ENCODE measurements at places on chromosomes 11 and 22.

GRCh38 chr11:31720671-31721365 is 90.3 kb downstream of the PAX6 start:
- no peak for DNase-seq

- DNase-seq, result no peak
Observed at GRCh38 chr22:20646415-20646814, 127.5 kb upstream of the SERPIND1 start.

DNA sequence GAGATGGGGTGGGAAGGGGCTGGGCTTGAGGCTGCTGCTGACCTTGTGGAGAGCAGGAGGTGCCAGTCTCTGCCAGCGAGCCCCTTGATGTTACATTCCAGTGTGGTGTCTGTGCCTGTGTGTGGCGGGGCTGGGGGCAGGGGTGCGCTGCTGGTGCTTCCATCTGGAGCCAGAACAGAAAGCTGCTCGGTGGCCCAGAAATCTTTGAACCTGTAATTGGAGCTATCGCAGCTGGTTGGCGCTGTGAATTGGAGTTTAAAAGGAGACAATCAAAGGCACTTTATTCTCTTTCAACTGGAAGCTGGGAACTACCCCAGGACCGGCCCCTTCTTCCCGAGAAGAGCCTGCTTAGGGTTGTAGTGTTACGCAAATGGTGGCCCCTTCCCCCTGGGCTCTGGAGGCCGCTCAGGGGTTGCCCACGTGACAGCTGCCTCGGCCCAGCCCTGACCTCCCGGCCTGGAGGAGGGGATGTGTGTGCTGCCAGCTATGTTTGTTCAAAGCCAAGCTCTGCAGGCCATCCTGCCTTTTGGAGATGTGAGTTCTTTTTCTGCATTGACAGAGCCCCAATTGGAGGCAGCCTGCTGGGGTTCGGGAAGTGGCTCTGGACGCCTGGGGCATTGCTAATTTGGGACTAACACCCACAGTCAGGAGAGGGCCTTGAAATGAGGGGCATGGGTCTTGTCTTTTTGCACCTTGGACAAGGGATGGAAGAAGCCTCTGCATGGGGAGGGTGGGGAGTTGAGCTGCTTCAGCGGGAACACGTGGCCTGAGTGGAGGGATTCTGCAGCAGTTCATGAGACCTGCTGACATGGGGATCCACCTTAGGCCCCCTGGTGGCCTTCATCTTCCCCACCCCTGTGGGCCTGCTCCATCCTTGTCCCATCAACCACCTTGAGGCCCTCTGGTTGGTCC is 14.0 kb upstream of the ARSA start:
- no peak for DNase-seq

DNA sequence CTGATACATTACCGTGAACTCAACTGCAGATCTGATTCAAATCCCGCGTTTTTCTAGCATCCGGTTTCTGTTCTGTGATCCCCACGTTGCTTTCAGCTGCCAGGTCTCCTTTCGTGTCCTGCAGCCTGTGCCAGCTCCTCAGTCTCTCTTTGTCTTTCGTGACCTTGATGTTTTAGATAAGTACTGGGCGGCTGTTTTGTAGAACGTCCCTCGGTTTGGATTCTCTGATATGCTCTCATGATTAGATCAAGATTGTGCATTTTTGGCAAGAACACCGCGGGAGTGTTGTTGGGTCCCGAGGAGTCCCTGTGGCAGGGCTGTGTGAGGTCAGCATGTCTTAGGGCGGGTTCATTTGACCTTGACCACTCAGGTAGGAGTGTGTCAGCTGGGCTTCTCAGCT is 38.6 kb downstream of the KCNQ1 start:
- DNase-seq, result no peak

GRCh38 chr11:6604081-6604626 is 580 bp downstream of the ILK start:
- DNase-seq, result peak; percentile 33

DNA sequence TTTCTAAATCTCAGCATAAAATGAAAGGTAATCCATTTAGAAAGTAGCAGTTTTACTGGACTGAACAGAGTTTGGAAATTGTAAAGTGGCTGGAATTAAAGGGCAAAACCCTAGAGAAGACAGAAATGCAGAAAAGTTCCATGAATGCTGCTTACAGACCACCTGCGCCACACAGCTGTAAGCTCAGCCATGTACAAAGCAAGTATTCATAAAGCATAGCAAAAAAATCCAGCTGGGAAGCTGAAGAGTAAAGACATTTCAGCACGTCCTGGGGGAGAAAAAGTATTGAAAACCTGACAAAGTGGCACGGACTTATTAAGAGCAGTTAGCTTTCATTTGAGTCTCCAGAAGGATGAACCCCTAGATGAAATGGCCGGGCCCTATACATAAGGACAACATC is 220.1 kb upstream of the CNTN5 start:
- no peak for DNase-seq

GRCh38 chr11:8259306-8259959 is 4.2 kb downstream of the LMO1 start:
- no peak for DNase-seq

DNA sequence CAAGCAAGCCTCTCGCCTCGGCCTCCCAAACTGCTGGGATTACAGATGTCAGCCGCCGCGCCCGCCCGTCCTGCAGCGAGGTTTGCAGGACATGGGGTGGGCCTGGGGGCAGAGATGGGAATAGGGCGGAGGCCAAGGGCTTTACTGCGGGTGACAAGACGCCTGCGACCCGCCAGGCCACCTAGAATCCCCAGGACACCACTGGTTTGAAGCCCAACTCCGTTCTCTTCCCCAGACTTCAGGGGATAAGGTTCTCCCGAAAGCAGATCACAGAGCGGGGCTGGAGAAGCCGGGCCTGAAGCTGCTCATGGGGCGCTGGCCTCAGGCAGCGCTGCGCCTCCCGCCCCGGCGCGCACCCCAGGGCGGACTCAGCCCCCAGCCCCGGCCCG is 354 bp downstream of the POLR2L start:
- DNase-seq, result no peak

- DNase-seq, result no peak
Observed at GRCh38 chr11:127818625-127819024, 768.7 kb downstream of the ETS1 start.

- DNase-seq, result no peak
Observed at GRCh38 chr11:15839061-15839460, 517.3 kb downstream of the SOX6 start.

DNA sequence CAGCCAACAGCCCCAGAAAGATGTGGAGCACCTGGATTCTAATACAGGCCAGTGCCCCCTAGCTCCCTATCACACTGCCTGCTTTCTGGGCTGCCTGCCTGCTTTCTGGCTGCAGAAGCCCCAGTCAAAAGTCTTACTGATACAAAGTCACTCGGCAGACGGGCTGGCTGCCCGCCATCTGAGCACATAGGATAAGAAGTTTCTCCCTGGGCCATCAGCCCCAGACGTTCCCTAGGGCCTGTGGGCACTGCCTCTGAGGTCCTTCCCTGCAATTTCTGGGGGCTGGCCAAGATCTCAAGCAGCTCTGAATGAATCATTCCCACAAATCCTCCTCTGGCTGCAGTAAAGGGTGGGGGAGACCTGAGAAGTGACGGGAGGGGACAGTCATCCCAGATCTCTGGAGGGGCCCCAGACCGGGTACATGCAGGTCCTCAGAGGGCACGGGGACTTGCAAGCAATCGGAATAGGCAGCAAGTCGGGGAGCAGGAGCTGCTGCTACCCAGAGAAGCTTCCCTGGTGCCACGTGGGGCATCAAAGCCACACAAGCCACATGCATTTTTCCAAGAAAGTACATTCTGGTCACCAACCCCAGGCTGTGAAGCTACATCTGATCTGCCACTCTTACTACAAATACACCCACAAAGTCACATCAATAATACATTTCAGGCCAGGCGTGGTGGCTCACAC is 4.7 kb downstream of the TPST2 start:
- DNase-seq, result no peak

DNA sequence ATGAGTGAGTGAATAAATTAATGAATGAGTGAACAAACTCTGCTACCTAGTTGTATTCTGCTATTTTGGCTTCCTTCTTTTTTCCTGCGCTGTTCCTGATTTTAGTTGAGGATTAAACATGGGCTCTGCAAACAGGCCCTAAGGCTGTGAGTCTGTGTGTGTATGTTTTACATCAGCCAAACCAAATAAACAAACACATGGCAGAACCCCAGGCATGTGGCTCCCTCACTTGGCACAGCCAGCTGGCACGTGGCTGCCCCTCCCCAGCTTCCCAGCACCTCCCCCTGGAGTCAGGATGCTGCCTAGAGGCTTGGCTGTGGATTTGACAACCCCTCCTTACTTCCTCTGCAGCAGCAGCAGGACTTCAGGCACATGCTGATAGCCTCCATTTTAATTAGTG is 593.2 kb downstream of the INSC start:
- DNase-seq, result no peak

DNA sequence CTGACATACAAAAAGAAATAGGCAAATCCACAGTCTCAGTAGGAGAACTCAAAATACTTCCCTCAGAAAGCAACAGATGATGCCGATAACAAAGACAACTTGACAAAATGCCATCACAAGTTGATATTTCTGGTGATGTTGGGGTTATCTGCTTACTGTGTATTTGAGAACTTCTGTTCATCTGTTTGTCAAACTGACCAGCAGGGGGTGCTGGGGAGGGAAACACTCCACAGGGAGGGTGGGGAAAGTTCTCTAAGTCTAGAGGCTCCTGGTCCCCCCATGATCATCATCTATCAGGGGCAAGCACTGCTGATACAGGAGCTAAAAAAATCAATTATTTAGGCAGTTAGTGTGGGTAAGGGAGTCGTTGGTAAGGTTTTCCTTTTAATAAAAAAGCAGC is 19.2 kb downstream of the GLYATL1 start:
- DNase-seq, result peak; percentile 18

DNA sequence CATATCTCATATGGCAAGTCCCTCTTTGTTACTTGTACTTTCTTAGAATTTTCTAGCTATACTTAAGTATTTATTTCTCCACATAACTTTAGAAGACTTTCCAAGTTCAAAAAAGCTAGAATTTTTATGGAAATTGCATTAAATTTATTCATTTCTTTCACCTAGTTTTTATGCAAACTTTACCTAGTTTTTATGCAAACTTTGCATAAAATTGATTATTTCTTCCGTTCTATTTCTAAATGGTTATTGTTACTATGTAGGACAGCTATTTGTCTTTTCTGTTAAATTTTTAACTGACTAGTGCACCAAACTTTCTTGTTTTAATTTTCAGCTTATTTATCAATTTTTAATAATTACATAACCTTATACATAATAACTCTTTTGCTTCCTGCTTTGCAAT is 3.2 kb upstream of the CREBZF start:
- DNase-seq, result no peak

DNA sequence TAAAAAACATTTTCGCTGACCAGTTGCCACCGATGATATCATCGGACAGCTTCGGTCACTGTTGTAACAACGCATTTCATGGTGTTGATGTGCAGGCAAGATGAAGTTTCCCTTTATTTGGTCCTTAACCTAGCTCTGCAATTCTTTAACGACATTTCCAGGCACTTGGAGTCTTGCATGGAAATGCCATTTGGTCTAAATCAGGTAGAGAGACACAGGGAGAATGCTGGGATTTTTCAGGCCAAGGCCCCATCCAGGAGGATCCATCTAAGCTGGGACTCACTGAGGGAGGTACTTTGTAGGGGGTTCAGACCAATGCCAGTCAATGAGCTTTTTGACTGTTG is 121.5 kb upstream of the RCN1 start:
- DNase-seq, result no peak

- DNase-seq, result no peak
Observed at GRCh38 chr11:103749158-103749557, 287.3 kb upstream of the DDI1 start.

DNA sequence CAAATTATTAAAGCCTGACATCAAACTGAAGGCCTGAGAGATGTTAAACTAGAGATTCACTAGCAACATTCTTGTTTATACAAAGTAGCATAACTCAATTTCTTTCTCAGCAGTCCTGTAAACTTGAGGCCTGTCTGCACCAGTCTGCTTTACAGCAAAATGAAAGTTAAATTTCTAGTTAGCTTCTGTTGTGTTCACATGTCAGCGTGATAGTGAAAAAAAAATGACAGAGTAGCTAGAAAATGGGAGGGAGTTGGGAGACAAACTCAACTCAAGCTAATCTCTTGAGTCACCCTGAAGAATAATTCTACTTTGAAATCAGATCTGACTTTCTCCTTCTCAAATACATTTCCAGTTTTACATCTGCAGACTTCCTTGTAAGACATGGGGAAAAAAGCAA is 6.5 kb downstream of the RBFOX2 start:
- DNase-seq, result no peak

DNA sequence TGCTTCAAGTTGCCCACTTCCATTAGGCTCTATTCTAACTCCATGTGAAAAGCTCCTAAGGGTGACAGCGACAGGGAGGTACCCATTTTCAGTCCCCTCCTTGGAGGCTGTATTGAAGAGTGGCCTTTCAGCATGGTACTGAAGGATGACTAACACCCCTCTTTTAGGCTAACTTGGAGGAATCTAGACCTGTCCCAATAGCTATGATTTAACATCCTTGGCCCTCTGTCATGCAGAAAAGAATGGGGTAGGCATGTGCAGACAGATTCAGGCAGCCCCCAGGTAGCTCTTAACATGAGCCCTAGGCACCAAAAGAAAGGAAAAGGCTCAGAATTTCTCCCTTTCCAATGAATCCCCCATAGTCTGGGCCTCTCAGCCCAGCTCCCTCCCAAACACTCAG is 89.3 kb upstream of the AMOTL1 start:
- DNase-seq, result no peak

- DNase-seq, result no peak
Observed at GRCh38 chr22:40694411-40694810, 15.1 kb downstream of the MCHR1 start.

GRCh38 chr22:46769191-46769675 is 6.8 kb downstream of the TBC1D22A start:
- no peak for DNase-seq

DNA sequence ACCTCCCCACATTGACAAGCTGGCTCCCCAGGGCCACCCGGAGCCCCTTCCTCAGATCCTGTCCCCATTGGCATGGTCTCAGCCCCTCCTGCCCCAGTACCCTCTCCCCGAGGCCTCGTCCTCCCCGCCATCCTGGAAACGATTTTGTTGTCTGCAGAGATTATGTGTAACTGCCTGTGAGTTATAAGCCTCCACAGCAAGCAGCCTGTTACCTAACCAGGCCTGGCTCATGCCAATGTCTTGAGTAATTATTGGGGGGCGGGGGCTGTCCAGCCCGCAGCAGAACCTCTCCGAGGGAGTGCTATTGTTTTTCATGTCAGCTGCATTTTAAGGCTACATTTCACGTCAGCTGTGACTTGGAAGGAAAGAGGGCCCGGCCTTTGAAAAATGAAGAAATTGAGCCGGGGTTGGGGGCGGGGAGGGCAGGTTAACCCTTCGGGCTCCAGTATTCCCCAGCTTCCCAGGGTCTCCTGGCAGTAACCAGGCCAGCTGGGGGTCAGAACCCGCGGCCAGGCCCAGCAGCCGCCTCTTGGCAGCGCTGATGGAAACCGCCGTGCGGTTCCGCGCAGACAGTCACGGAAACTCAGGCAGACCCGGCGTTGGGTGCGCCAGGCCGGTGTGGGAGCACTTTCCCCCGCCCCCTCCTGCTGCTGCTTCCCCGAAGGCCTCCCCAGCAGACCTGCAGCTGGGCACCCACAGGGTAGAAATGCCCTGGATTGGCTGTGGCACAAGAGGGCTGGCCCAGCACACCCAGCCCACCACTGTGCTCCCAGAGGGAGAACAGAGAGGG is 59.5 kb downstream of the CDKN1C start:
- DNase-seq, result no peak

All from stimulated activated CD4-positive, alpha-beta T cell treated with anti-CD3 and anti-CD28 coated beads, Interleukin-4, amount 100 ng/mL, for 4 hours (primary cell).